ENCODE measurements at places on chromosomes 3 and 15.

GRCh38 chr3:86934851-86935250 is 56.1 kb downstream of the VGLL3 start:
- DNase-seq: no peak

- no peak for DNase-seq
These were observed 924.4 kb downstream of the IGSF11 start for GRCh38 chr3:118110211-118110610.

- DNase-seq: no peak
These were observed 110.4 kb upstream of the GMNC start for GRCh38 chr3:190972840-190973270.

DNA sequence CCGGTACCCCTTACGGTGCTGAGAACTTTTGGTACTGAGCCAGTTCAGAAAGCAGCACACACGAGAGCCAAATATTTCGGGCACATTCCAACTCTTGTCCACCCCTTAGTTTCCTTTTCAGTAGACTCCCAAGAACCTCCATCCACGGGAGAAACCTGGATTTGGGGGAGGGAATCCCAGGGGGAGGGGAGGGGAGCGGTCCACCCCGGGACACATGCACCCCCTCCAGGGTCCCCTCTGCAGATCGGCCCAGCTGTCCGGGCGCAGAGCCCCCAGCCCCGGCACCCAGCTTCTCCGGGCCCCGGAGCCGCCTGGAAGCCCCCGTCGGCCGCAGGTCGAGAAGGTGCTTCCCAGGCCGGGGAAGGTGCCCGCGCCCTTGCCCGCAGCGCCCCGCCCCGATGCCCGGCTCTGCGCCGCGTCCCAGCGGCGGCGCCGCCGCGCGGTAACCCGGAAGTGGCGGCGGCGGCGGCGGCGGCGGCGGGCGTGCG is 455 bp upstream of the ABHD17C start:
- DNase-seq: no peak

DNA sequence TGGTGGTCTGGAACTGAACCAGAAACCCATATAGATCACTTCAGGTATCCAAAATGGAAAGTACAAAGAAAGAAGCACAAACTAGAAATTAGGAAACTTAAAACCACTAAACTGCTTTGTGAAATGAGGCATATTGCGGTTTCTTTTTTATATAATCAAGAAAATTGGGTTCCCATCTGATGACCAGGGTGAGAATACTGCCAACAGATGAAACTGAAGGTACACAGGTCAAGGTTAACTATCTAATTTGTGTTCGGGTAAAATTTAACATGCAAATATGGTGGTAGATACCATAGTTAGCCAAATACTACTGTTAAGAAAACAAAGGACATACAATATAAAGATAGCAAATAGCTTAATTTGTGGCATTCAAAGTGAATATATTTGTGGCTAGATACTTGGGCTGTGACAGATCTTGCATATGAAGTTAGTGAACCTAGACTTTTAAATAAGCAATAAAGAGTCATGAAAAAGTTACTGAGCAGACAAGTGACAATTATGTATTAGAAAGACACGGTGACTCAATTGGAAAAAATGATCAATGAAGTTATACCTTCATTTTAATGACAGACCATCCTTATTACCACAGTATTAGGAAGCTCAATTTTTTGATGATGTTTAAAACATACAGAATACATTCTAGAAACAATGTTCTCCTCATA is 127.4 kb downstream of the NR2E3 start:
- no peak for DNase-seq

DNA sequence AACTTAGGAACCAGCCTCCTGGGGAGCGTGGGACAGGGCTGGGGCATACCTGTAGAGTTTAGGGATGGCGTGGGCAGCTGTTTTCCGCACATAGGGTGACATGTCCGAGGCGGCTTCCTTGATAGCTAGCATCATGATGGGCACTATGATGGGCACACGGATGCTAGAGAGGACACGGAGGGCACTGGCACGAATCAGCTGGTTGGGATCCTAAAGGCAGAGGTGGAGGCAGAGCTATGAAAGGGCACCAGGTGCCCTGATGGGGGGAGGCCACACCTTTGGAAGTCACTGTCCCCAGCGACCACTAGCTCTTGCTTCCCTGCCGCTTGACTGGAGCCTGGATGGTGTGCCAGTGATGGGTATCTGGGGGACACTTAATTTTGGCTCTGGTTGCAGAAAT is 28.3 kb downstream of the AP3B2 start:
- DNase-seq: no peak

GRCh38 chr3:79339846-79340245 is 428.0 kb downstream of the ROBO1 start:
- DNase-seq: no peak

DNA sequence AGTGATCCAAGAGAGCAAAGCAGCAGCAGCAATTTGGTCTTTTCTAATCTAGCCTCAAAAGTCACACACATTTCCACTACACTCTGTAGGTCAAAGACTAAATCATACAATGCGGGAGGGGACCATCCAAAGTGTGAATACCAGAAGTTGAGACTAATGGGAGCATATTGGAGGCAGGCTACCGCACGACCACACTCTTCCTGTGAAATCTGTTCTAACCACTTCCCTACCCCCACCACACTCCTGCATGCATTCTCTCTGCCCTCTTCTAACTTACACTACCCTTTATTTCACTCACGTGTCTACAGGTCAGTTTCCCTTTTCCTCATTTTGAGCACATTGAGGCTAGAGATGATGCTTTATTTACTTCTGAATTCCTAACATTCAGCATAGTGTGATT is 23.7 kb upstream of the PRTG start:
- DNase-seq: no peak

DNA sequence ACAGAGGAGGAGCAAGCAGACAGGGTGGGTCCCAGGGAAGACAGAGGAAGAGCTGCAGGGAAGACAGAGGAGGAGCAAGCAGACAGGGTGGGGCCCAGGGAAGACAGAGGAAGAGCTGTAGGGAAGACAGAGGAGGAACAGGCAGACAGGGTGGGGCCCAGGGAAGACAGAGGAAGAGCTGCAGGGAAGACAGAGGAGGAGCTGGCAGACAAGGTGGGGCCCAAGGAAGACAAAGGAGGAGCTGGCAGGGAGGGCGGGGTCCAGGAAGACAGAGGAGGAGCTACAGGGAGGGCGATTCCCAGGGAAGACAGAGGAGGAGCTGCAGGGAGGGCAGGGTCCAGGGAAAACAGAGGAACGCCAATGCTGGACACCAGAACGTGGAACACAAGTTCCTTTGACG is 66.5 kb downstream of the PLXNA1 start:
- no peak for DNase-seq

DNA sequence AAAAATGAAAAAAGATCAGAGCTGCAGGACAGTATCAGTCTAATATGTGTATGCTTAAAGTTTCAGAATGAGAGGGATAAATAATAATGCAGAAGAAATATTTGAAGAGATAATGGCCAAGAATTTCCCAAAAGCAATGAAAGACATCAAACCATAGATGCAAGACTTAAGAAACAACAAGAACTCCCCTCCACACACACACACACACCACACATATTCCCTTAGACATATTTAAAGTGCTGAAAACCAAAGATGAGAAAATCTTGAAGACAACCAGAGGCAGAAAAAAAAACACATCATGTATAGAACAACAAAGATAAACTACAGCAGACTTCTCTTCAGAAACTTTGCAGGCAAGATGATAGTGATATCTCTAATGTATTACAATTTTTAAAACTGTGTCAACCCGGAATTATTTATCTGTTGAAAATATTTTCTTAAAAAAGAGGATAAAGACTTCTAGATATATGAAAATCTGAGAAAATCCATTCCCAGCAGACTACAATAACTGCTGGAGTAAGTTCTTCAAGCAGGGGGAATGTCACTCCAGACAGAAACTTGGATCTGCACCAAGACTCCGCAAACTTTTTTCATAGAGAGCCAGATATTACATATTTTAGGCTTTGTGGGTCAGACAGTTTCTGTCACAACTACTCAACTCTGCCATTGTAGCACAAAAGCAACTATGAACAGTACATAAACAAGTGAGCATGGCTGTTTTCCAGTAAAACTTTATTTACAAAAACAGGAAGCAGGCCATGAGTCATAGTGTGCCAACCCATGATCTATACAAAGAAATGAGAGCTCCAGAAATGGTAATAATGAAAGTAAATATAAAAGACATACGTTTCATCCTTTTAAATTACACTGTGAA is 223.4 kb upstream of the CGNL1 start:
- no peak for DNase-seq

DNA sequence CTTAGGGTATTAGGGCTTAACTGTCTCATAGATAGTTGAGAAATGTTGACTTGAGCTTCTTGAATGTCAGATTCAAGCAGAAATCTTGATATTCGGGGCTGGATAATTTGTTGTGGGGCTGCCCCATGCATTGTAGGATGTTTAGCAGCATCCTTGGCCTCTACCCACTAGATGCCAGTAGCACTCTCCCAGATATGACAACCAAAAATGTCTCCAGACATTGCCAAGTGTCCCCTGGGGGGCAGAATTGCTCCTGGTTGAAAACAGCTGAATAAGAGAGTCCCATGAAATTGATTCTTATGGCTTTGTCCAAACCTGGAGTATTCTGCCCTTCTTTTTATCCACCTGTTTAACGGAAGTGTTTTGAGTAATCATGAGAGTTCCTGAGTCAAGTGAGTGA is 15.9 kb upstream of the LCMT2 start:
- no peak for DNase-seq

DNA sequence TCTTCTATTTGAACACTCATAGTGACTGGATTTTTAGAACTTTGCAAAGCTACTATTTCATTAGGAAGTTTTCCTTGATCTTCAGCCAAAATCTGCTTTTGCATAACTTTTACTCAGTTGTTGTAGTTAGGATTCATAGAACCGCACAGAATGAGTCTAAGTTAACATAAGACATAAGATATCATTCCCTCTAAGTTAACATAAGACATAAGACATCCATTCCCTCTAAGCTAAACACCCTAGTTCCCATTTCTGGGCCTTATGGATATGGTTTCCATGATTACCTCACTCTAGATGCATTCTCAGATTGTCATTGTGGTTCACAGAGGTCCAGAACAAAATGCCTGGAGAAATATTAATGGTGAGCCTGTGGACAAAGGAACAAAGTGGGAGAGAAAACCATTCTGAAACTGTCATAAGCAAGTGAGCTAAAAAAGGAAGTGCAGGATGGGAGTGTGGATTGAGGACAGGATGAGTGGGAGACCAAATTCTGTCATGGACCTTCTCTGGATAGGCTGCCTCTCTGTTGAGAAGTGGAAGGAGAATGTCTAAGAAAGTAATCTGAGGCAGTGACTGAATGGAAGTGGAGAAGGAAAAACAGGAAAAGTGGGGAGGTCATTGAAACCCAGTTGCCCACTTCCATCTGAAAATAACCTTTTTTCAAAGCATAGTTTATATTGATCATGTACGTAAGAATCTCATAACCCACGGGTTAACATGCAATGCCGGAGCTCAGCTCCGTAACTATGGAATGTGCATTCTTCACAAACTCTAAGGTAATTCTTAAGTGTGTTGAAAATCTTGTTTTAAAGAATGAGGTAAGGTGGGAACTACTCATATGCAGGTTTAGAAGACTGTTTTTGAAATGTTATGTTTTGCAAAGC is 37.4 kb upstream of the SECISBP2L start:
- DNase-seq: no peak

DNA sequence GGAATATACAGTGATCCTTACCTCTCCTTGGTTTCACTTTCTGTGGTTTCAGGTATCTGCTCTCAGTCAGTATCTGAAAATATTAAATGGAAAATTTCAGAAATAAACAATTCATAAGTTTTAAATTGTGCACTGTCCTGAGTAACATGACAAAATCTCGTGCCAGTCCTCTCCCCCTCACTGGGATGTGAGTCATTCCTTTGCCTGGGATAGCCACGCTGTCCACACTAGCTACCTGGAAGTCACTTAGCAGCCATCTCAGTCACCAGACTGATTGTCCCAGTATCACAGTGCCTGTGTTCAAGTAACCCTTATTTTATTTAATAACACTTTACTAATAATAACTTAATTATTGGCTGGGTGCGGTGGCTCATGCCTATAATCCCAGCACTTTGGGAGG is 15.3 kb upstream of the KLHL25 start:
- DNase-seq: no peak

Measured in stimulated activated CD8-positive, alpha-beta memory T cell treated with anti-CD3 and anti-CD28 coated beads, Interleukin-7, amount 100 ng/mL, for 1 hour (primary cell).